Neuronal stem cell (in vitro differentiated cells): ENCODE measurements at places on chromosomes 5 and 9.

DNA sequence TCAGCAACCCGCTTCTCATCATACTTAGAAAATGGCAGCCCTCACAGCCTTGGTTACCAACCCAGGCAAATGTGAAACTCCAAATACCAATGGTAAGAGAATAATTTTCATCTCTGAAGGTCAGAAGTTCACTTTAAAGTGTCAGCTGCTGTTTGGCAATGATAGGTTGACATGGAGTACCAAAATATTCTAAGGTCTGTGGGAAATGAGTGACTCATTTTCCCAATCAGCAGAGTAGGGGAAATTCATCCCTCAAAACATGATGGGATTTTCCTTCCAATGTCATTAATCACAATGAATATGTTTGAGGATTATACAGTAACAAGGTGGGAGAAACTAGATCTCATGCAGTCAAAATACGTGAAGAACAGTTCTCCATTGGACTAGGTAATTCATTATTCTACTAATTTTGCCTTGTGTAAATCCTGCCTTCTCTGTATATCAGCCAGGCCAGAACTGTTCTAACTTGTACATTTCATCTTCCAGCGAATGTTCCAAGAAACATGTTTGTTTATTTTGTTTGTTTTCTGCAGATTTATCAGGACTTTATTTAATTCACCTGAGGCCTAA is 53.1 kb upstream of the ERBIN start:
- no peak for DNase-seq

- DNase-seq: no peak
Observed at GRCh38 chr5:1107167-1108022, 4.5 kb downstream of the SLC12A7 start.

DNA sequence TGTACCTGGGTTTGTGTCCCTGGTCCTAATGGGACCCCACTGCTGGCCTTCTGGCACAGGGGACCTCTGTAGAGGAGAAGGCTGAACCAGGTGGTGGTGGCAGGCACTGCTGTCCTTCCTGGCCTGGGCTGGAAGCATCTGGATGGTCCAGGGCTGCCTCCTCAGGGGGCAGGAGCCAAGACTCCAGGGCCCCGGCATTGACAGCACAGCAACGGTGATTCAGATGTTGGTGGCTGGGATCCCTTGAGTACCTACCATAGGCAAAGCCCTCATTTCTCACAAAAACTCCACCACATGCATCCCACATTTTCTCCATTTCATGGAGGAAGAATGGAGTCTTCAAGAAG is 15.0 kb downstream of the FGD3 start:
- no peak for DNase-seq

GRCh38 chr5:107422494-107422893 is 248.2 kb downstream of the EFNA5 start:
- no peak for DNase-seq

- no peak for DNase-seq
Observed at GRCh38 chr5:145777445-145778063, 57.6 kb downstream of the PRELID2 start.

DNA sequence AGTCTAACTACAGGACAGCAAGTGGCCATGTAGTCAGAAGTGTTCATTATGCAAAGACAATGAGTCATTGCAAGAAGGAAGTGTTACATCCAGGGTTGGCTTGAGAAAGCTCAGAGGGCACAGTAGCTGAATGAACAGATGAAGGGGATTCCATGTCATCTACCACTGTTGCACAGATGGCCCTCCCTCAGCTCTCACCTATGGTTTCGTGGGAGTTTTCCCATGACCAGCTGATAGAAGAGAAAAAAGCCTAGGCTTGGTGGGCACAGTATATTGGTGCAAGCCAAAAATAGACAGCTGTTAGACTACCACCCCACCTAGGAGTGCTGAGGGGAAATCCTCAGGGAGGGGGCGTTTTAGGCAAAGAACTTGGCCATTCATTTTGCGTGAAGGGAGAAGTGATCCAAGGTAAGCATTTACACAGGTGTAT is 217.0 kb downstream of the DMRT2 start:
- DNase-seq: no peak

DNA sequence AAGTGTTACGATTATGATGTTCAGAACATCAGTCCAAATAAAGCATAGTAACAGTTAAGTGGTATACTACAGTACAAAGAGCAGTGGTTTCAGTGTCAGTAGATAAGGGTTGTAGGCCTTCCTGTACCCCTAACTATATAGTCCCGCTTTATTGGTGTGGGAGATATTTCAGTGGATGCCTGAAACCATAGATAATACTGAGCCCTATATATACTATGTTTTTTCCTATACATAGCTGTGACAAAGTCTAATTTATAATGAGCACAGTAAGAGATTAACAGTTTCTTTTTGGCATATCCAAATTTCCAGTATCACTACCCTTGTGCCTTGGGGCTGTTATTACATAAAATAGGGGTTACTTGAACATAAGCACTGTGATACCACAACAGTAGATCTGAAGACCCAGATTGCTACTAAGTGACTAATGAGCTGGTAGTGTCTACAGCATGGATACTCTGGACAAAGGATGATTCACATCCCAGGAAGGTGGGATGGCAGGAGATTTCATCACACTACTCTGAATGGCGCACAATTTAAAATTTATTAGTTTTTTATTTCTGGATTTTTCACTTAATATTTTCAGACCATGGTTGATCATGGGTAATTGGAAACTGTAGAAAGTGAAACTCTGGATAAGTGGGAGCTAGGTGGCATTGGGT is 119.3 kb downstream of the RPS23 start:
- DNase-seq: no peak

- no peak for DNase-seq
Observed at GRCh38 chr9:2158111-2158610, 143.0 kb downstream of the SMARCA2 start.

DNA sequence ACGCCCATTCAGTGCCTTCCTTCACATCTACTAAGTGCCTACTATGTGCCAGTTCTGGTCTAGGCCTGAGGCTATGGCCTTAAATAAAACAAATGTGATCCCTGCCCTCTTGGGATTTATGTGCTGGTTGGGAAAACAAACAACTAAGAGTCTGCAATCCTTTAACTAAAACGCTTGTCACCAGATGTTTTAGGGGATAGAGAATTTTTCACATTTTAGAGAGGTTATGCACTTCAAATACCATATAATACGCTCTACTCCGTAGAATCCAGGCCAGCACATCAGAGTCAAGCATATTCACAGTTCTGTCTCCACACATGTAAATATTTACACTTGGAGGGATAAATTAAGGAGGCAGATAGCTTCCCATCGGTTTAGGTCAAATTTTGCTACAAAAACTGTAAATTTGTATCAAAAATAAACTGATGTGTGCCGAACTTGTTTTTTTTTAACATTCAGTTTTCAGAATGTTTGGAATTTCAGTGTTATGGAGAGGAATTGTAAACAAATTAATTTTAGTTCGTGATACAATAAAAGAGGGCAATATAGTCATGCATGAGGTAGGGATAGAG is 22.0 kb upstream of the ADRA1B start:
- DNase-seq: no peak

DNA sequence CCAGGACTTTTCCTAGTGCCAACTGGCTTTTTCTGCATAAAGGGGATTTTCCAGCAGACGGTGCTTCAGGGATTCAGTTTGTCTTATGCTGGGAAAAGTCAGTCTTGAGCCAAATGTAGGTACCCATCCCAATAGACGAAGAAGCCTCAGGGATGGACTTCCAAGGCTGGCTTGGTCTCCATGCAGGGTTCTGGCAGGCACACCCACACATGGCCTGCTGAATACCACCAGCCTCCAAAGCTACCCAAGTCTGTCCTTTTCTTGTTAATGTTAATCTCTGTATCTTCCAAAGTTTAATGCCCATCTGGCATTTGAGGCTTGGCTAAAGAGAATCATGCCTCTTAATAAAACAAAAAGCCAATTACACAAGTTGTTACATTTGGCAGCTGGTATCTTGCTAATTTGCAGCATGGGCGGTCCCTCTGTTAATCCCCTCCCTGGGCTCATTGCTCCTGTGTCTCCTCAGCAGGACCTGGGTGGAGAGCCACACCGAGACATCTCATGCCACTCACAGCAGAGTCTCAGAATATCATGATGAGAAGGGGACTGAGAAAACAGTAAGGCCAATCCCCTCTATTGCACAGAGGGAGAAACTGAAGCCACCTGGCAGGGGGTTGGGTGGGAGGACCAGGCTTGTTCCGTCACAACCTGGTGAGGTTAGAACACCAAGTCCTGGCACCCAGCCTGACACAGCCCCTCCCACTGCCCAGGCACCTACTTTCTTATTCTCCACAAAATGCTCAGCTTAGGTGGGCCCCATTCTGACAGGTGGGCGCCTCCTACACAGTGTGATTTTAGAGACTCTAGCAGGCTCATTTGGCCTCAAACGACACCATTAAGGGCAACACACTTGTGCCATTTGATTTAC is 243.2 kb downstream of the FSTL4 start:
- no peak for DNase-seq

DNA sequence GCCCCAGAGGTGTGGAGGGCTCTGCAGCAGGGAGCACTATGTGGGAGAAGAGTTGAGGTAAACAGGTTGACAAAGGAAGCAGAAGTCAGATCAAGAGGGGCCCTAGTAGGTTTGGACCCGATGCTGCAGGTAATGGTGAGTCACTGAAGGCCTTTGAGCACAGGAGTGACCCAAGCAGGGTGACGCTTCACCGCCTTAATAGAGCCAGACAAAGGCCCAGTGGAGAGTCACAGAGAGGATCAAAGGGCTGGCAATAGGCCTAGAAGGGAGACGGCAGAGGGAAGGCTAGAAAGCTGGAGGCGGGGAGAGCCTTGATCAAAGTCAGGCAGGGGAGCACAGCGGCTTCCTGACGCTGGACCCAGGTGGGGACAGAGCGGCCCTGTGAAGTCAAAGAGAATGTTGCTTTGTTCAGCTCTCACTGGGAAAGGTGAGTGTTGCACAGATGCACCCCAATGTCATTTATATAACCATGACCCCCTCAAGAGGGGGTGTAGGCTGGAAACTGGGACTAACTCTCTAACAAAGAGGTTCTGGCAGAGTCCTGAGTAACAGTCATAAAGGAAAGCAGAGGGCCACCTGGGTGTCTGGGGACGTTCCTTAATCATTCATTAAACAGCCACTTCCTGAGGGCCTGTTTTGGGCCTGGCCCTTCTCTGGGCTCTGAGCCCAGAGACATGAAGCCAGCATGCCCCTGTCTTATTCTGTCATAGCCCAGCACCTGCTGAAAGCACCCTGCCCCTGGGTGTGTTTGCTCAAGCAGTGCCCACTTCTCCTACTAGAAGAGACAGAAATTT is 9.8 kb upstream of the CPLX2 start:
- DNase-seq: no peak

DNA sequence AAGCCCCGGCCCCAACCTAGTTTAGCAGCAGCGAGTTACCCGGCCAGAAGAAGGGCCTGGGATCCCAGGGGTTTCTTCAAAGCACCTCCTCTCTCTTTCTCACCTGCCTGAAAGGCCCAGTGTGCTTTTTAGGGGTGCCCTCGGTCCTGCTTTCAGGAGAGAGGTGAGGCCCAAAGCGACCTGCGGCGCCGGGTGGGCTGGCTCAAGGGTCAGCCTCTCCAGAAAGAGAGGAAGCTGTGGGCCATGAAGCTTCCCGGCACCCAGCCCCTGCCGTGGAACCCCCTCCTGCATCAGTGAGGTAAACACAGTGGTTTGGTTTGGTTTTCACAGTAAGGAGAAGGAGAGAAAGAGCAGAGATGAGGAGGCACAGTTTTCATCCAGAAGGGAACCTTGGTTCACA is 4.3 kb downstream of the FOXB2 start:
- DNase-seq: no peak

GRCh38 chr5:40678460-40679147 is 1.1 kb upstream of the PTGER4 start:
- no peak for DNase-seq

DNA sequence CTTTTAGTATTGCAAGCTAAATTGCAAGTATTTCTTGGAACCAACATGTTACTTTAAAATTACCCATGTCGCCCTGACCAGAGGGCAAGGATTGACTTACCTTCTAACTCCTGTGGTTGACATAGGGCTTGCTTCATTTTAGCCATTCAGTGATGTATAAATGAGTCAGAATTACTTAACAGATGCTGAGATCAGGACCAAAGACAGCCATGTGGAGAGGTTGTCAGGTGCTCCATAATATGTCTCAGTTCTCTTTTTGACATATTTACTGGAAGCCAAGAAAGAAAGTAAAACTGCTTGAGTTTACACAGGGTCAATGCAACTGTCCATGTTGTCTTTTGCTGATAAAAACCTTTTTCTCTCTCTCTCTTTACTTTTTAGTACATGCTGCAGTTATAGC is 33.2 kb downstream of the F2RL2 start:
- no peak for DNase-seq

DNA sequence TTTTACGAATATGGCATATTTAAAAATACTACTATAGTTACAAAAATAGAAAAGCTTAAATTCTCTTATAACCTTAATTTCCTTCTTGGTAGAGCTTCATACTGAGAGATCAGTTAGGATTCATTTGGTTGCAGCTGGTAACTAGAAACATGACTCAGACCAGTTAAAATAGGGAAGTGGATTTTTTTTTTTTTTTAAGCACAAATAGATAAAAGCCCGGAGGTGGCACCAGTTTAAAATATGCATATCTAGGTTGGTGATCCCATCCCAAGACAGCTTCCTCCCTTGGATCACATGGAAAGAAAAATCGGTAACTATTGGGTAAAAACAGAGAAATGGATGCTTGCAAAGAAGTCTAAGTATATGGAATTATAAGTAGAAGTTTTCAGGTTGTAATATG is 1634.3 kb downstream of the MAT2B start:
- DNase-seq: no peak

- DNase-seq: no peak
Observed at GRCh38 chr5:96624596-96624995, 37.6 kb upstream of the CAST start.

DNA sequence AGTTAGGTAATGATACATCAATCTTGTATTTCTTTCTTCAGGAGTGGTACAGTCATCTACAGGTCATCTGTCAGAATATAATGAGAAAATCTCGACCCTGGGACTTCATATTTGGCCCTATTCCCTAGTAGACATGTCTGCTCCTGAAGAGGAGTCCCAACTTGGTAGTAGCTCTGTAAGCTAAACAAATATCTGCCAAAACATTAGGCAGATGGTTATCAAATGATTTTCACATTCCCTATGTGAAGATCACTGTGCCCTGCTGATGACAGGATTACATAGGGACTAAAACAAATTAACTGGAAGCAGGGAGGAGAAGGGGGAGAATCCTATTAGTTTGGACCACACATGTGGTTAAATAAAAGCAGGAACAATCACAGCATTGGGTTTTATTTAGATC is 138.6 kb upstream of the NFIB start:
- no peak for DNase-seq

GRCh38 chr9:86838519-86839497 is 108.5 kb downstream of the GAS1 start:
- DNase-seq: no peak
